ENCODE measurements at places on chromosomes 7 and 10. TPM values are rescaled to one million over a fixed set of nuclear protein-coding genes. Genes with fewer than 3 reads are reported as not detected.
A peak's percentile ranks its signal among the peaks of the same experiment; 100 is the strongest.

NUTM2A gene
- polyA plus RNA-seq, result 2.4 TPM

DYNC1I1 gene
- 11.0 TPM for polyA plus RNA-seq

PTPRN2 gene
- polyA plus RNA-seq, result 1.9 TPM

OR6B1 gene
- polyA plus RNA-seq, result not detected

HOXA3 gene
- 1.0 TPM for polyA plus RNA-seq

PFKFB3 gene
- polyA plus RNA-seq, result 11.2 TPM

HYAL4 gene
- not detected for polyA plus RNA-seq

SPDYE8 gene
- polyA plus RNA-seq, result not detected

ACSM6 gene
- not detected for polyA plus RNA-seq

GIMAP5 gene
- 22.3 TPM for polyA plus RNA-seq

ELN gene
- polyA plus RNA-seq, result 73.4 TPM

PPP1R17 gene
- polyA plus RNA-seq, result not detected

CALHM3 gene
- not detected for polyA plus RNA-seq

AGR3 gene
- polyA plus RNA-seq, result not detected

IFIT2 gene
- 4.2 TPM for polyA plus RNA-seq

NKX1-2 gene
- polyA plus RNA-seq, result not detected

- peak; percentile 18 for DNase-seq
Measured at GRCh38 chr10:96673318-96674099, 46.8 kb downstream of the PIK3AP1 start.

- DNase-seq, result no peak
Measured at GRCh38 chr7:27303026-27303425, 60.4 kb downstream of the EVX1 start.

DNA sequence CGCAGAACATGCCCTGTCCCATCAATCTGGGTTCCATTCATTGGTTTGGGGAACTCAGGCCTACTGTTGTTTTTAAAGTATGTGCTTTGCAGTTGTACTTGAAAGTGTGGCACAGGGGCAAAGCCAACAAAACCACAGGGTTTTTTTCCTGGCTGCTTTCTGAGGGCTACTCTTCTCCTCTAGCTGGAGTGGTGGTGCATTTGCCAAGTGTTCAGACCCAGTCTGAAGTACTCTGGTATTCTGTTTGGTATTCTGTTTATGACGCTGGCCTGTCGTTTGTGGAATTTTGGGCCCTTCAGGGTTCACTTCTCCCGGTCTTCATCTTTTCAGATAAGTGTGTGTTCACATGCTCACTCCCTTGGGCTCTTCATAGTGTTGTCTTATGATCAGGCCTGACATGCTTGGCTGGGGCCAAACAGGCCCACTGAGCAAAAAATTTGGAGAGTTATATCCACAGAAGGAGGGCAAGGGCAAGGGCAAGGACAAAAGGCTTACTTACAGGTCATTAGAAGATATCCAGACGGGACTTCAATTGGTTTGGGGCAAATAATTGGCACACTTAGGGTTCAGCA, 26.3 kb downstream of the SLC26A4 start:
- DNase-seq, result no peak

- no peak for DNase-seq
Measured at GRCh38 chr10:112812586-112812985, 137.5 kb upstream of the TCF7L2 start.

DNA sequence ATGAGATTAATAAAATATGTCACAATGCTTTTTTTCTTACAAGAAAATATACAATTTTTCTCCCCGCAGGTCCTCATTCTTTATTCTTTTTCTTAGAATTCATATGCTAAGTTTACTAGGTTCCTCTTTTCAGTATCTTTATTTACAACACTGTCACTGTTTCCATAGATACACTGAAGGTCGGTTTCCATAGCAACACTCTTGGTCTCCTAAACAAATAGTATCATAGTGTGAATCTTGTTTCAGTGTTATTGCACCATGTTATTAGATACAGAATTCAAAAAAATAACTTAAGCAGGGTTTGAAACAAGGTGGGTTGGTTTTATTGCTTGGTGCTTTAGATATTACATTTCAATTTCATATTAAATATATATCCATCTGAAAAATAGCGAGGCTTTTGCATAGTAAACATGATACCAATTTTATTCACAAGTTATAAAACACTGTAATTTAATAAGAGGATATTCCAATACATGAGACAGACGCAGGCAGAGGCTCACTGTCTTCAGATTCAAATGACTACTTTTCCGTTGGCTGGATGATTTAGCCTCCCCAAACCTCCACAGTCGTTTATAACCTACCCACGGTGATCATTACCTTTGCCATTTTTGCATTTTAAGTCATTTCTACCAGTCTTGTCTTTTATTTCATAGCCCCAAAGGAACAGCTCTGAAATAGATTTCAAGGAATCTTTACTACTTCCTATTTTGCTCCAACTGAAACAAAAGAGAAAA, 88.9 kb upstream of the KLF6 start:
- DNase-seq, result no peak

DNA sequence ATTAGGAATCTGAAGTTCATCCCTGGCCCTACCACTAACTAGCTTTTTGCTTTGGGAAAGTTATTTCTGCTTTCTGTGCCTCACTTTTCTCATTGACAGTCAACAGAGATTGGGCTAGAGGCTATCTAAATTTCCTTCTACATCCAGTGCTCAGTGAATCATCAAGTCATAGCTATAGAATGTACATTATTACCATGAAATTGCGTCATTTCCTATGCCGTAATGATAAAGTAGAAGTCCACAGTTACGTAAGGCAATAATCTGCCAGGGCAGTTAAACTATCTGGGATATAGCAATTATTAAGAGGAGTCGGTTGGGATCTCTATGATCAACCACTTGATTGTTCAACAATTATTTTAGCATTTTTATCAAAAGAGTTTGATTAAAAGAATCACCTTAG, 64.4 kb downstream of the ITGB8 start:
- no peak for DNase-seq

DNA sequence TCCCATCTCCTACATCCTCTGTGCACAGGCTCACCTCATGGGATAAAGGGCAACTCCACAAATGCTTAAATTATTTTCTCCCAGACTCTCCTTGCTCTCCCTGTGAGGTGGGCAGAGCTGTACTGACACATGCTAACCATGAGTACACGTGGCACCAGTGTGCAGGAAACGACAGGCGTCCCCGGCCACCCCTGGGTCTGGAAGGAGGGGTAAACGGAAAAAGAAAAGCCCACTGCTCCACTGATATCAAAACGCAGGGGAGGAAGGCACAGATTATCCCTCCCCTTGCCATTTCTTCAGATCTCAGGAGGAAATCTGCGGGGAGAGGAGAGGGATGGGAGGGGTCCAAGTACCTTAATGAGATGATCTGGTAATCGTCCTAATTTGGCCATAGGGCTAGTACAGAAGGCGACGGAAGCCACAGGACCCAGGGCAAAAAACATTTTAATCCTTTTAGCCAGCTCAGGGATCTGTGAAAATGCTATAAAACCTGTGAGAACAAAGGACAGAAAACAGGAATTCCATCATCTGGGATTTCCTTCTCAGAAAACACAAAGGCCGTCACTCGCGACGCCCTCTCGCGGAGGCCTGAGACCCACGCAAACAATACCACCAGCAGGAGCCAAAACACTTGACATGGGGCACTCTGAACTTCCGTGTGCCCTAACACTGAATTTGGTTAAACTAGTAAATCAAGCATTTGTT, 17.8 kb upstream of the CH25H start:
- peak; percentile 72 for DNase-seq

- DNase-seq, result no peak
Measured at GRCh38 chr7:80900583-80901576, 18.0 kb downstream of the SEMA3C start.

- no peak for DNase-seq
Measured at GRCh38 chr7:57416601-57417358, 33.2 kb upstream of the ZNF716 start.

DNA sequence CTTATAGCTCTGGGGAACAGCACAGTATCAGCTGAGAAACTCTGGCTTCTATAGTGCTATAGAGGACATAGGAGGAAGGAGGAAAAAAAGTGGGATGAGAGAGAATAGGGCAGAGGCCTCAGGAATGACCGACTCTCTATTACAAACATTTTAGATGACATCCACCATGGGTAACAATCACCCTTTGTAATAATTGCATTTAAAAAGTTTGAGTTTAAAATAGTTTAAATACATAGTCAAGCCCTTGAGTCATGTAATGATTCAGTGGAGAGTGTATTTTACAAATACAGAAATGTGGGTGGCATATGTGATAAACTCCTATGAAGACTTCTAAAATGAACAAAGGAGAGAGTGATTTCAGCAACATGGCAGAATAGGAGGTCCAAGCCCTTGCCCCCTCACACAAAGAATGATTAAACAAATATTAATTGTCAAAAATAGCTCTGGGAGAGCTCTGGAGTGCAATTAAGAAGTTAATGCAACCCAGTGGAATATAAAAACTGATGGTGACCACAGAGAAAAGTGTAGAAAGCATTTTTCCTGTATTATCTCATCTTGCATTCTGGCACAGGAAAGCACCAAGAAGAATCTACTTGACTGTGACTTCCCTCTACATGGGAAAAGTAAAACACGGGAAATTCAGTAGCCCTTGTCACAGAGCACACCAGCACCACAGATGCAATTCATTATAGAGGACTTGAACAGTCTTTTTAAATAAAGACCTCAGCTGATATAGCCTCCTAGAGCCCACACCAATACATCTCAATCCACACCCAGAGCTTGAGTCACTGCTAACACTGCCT, 569.0 kb upstream of the SORCS1 start:
- DNase-seq, result no peak

DNA sequence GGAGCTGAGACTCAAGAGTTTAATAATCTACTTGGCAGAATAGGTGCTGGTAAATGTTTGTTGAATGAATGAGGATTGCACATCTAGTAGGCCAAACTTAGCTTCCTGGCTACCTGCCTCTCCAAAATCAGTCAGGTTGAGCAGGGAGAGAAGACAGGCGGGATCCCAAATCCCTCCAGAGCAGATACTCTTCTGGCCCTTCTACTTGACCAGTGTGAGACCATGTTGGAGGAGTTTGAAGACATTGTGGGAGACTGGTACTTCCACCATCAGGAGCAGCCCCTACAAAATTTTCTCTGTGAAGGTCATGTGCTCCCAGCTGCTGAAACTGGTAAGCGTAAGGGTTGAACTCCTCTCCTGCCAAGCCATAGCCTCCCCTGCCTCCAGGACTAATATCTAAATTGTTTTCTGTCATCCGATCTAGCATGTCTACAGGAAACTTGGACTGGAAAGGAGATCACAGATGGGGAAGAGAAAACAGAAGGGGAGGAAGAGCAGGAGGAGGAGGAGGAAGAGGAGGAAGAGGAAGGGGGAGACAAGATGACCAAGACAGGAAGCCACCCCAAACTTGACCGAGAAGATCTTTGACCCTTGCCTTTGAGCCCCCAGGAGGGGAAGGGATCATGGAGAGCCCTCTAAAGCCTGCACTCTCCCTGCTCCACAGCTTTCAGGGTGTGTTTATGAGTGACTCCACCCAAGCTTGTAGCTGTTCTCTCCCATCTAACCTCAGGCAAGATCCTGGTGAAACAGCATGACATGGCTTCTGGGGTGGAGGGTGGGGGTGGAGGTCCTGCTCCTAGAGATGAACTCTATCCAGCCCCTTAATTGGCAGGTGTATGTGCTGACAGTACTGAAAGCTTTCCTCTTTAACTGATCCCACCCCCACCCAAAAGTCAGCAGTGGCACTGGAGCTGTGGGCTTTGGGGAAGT, 2.2 kb upstream of the MBLAC1 start:
- no peak for DNase-seq

GRCh38 chr10:70715853-70716795, 43.8 kb downstream of the ADAMTS14 start:
- no peak for DNase-seq

DNA sequence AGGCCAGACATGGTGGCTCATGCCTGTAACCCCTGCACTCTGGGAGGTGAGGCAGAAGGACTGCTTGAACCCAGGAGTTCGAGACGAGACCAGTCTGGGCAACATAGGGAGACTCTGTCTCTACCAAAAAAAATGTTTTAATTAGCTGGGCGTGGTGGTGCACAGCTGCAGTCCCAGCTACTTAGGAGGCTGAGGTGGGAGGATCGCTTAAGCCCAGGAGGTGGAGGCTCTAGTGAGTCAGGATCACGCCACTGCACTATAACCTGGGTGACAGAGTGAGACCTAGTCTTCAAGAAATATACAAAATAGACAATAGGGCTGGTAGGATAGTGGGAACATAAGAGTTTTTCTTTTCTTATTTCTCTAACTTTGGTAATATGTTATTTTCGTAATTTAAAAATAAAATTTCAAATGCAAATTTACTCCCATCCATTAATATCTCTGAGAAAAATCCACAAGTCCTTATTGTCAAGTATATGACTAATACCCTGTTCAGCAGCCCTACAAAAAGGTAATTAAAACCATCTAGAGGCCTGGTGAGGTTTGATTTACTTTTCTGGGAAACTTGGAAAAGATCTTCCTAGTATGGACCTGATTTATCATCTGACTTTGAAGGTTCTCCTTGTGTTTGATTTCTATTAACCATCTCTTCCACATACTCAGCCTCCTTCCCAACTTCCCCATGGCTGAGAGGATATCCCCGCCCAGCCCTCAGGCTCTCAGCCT, 50.0 kb downstream of the CREB3L2 start:
- DNase-seq, result no peak

- DNase-seq, result no peak
Measured at GRCh38 chr7:71286924-71287323, 155.0 kb downstream of the GALNT17 start.

GRCh38 chr7:106216923-106217542, 67.8 kb downstream of the NAMPT start:
- peak; percentile 93 for DNase-seq

DNA sequence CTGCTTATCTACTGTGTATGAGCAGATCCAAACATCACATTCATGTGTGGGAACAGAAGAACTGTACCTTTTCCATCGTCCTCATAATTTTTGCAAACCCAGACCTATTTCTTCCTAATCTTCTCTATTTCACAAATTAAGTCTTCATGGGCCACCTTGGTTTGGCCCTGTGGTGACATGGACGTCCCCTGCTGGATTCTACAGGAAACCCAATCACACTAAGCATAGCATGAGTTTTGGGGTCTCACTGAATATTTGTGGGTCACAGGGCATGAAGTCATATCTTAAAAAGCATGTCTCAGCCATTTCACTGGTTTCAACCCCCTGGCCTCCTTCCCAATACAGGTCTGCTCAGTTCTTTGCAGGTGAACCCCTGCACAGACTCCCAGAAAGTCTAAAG, 35.8 kb upstream of the CDCA7L start:
- no peak for DNase-seq

DNA sequence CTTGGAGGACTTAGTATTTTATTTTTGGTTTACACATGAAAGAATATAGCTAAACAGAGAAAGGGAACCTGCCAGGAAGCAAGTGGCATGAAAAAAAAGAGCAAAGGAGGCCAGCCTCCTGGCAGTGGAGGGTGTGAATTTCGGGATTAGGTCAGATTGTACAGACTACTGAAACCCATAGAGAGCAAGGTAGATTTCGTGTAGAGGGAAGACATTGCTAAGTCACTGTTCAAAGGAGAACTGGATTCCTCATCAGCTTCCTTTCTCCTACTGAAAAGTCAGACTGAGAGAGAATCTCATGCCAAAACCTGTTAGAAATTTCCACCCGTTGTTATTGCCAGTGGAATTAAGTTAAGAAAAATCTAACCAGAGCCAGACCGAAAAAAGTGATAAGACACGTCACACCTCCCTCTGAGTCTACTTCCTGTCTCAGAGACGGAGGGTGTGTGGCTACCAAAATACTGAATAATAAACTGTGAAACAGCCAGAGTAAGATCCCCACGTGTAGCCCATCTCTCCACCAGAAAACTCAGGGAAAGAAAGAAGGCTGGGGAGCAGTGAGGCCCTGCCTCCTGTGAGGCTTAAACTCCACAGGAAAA, 118.8 kb downstream of the SKIDA1 start:
- no peak for DNase-seq

GRCh38 chr10:74418285-74418872, 267.4 kb downstream of the ADK start:
- no peak for DNase-seq
